Tracheal epithelial cell (primary cell): ENCODE measurements at places on chromosomes 1 and 21. TPM values are rescaled to one million over a fixed set of nuclear protein-coding genes. Genes with fewer than 3 reads are reported as not detected.

Gene NES
- 0.24 TPM in 1 of 2 replicates, not detected in the other for total RNA-seq

Gene ST3GAL3
- total RNA-seq, result 8.7 TPM in 2 replicates

Gene TGFB2
- 3.8 and 10.6 TPM in 2 replicates for total RNA-seq

Gene SPOCD1
- 1.5 and 15.2 TPM in 2 replicates for total RNA-seq

Gene CDA
- 2.6 and 8.2 TPM in 2 replicates for total RNA-seq

Gene PLD5
- total RNA-seq, result 0.21 and 0.96 TPM in 2 replicates

Gene FLG
- 0.43 and 0.96 TPM in 2 replicates for total RNA-seq

Gene FCAMR
- 0.24 TPM in 1 of 2 replicates, not detected in the other for total RNA-seq

Gene IVL
- 0.43 and 6.5 TPM in 2 replicates for total RNA-seq

Gene AMPD1
- not detected in 2 replicates for total RNA-seq

Gene FAM163A
- total RNA-seq, result not detected in 2 replicates

Gene SPEN
- 23.2 and 30.4 TPM in 2 replicates for total RNA-seq

Gene KRTAP21-2
- not detected in 2 replicates for total RNA-seq

Gene PWP2
- 4.8 and 9.2 TPM in 2 replicates for total RNA-seq

Gene OR2G6
- not detected in 2 replicates for total RNA-seq

Gene CD1D
- 0.96 and 3.8 TPM in 2 replicates for total RNA-seq

Gene DHRS3
- total RNA-seq, result 48.9 and 69.3 TPM in 2 replicates

Gene KRTAP13-2
- total RNA-seq, result not detected in 2 replicates

Gene C1orf185
- total RNA-seq, result not detected in 2 replicates

Gene ORC1
- 0.64 and 0.96 TPM in 2 replicates for total RNA-seq

Gene ZNF683
- total RNA-seq, result not detected in 2 replicates

Gene FCRL3
- total RNA-seq, result 0.21 TPM in 1 of 2 replicates, not detected in the other

Gene PGLYRP3
- 1.7 TPM in 1 of 2 replicates, not detected in the other for total RNA-seq

Gene SPAG17
- 0.43 and 1.7 TPM in 2 replicates for total RNA-seq

Gene SLC30A7
- 24.5 and 38.1 TPM in 2 replicates for total RNA-seq

Gene TTC39A
- total RNA-seq, result 8.1 and 15.2 TPM in 2 replicates

Gene SPRR2F
- not detected in 2 replicates for total RNA-seq

Gene AQP10
- under 0.01 TPM in 1 of 2 replicates, not detected in the other for total RNA-seq

Gene ASTN1
- total RNA-seq, result under 0.01 TPM in 1 of 2 replicates, not detected in the other

Gene CFHR3
- not detected in 2 replicates for total RNA-seq

Gene HUNK
- under 0.01 TPM in 1 of 2 replicates, not detected in the other for total RNA-seq

Gene FMN2
- 0.21 and 0.48 TPM in 2 replicates for total RNA-seq

Gene CCDC185
- total RNA-seq, result not detected in 2 replicates

Gene KRTAP19-1
- 0.24 TPM in 1 of 2 replicates, not detected in the other for total RNA-seq

Gene PKLR
- total RNA-seq, result 0.24 TPM in 1 of 2 replicates, not detected in the other

Gene CFHR1
- not detected in 2 replicates for total RNA-seq

Gene FAM167B
- total RNA-seq, result not detected in 2 replicates

Gene PPCS
- total RNA-seq, result 85.5 and 117 TPM in 2 replicates

Gene GPR61
- total RNA-seq, result not detected in 2 replicates

Gene NBPF12
- total RNA-seq, result 3.9 and 7.5 TPM in 2 replicates

Gene HRNR
- total RNA-seq, result 0.24 TPM in 1 of 2 replicates, not detected in the other

Gene SERPINC1
- total RNA-seq, result 0.24 TPM in 1 of 2 replicates, not detected in the other

Gene ADAMTS5
- under 0.01 and 1.4 TPM in 2 replicates for total RNA-seq

Gene CD244
- not detected in 2 replicates for total RNA-seq

Gene RXFP4
- 0.24 TPM in 1 of 2 replicates, not detected in the other for total RNA-seq

Gene SYNJ1
- 1.4 and 2.6 TPM in 2 replicates for total RNA-seq

Gene NGF
- total RNA-seq, result 1.9 and 2.8 TPM in 2 replicates

Gene RAB3GAP2
- total RNA-seq, result 30.1 and 37.6 TPM in 2 replicates

Gene SLC35A3
- 27.7 and 33.2 TPM in 2 replicates for total RNA-seq

Gene TBX15
- under 0.01 TPM in 1 of 2 replicates, not detected in the other for total RNA-seq

Gene CNTN2
- total RNA-seq, result under 0.01 TPM in 1 of 2 replicates, not detected in the other

Gene AK4
- 43.7 and 78.3 TPM in 2 replicates for total RNA-seq

Gene SLC16A4
- total RNA-seq, result 36.9 and 48.2 TPM in 2 replicates

Gene INSRR
- not detected in 2 replicates for total RNA-seq
